Activated CD4-positive, alpha-beta T cell treated with anti-CD3 and anti-CD28 coated beads for 36 hours (primary cell): ENCODE measurements at places on chromosomes 16 and 17. TPM values are rescaled to one million over a fixed set of nuclear protein-coding genes. Genes with fewer than 3 reads are reported as not detected.
A peak's percentile ranks its signal among the peaks of the same experiment; 100 is the strongest.

GRCh38 chr17:49548506-49549310 lies 27.0 kb upstream of the NXPH3 start:
- H3K27me3 ChIP-seq, result peaks cover 4% of the 10 kb centered on the region
- H3K4me3 ChIP-seq, result no peak overlapping the region
- H3K27ac ChIP-seq, result no peak overlapping the region
- peaks cover 5% of the 10 kb centered on the region for H3K36me3 ChIP-seq

- H3K27me3 ChIP-seq, result no peaks in the 10 kb centered on the region
- no peak overlapping the region for H3K27ac ChIP-seq
- no peak for DNase-seq
- H3K4me3 ChIP-seq, result no peak overlapping the region
- H3K36me3 ChIP-seq, result no peaks in the 10 kb centered on the region
- peaks cover 26% of the 10 kb centered on the region for H3K4me1 ChIP-seq
Measured at GRCh38 chr17:9367156-9367555, 208.5 kb downstream of the STX8 start.

Gene NTN3
- total RNA-seq, result not detected

DNA sequence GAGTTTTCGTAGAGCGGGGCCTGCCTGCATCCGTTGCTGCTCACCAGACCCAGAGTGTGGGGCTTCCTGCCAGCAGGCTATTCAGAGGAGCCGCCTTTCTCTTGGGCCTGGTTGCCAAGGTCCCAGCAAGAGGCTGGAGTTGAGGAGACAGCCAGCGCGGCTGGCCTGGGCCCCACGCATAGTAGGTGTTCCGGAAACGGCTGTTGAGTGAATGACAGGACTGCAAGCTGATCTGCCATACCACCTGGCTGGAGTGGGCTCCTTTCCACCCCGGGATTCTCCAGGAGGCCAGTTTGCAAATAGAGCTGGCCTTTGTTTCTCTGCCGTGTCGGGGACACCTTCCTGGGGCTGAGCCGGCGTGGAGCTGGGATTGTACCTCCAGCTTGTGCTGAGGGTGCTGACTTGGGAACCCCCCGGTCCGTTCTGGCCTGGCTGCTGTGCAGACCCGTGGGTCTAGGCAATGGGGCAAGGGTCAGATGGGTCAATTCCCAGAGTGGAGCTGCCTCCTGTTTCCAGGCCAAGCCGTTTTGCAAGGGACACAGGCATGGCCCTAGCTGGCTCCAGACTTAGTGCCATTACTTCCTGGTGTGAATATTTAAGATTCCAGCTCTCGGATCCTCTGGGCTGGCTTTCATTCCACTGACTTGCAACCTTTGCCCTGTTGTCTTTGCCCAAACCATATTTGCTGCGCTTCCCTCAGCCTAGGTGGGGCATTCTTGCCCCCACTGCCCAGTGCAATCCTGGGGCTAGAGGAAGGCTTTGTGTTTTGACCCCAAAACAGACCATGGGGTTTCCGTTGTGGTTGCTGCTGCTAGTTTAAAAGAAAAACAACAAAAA lies 68.8 kb downstream of the CMIP start:
- no peaks in the 10 kb centered on the region for H3K27me3 ChIP-seq
- peaks cover 2% of the 10 kb centered on the region for H3K36me3 ChIP-seq
- no peak for DNase-seq
- H3K27ac ChIP-seq, result no peak overlapping the region
- no peak overlapping the region for H3K4me3 ChIP-seq

Gene C17orf58
- total RNA-seq, result 23.7 TPM

Gene FOXL1
- not detected for total RNA-seq

- H3K27me3 ChIP-seq, result no peaks in the 10 kb centered on the region
- DNase-seq, result no peak
- H3K4me3 ChIP-seq, result no peak overlapping the region
Measured at GRCh38 chr17:74831444-74832146, 28.1 kb downstream of the GRIN2C start.

- H3K27me3 ChIP-seq, result peaks cover 23% of the 10 kb centered on the region
- H3K36me3 ChIP-seq, result no peaks in the 10 kb centered on the region
- H3K4me1 ChIP-seq, result peaks cover 16% of the 10 kb centered on the region
Measured at GRCh38 chr17:37701496-37701898, 43.4 kb downstream of the HNF1B start.

DNA sequence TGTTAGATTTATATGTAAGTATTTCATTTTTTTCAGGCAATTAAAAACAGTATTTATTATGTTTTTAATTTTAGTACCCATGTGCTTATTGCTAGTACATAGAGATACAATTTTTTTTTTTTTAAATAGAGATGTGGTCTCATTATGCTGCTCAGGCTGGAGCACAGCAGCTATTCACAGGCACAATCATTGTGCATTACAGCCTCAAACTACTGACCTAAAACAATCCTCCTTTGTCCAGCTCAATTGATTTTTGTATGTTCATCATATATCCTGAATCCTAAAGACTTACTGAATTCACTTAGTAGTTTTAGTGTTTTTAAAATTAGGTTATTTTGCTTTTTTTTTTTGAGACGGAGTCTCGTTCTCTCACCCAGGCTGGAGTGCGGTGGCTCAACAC lies 26.3 kb downstream of the SPECC1 start:
- no peak for DNase-seq
- H3K27me3 ChIP-seq, result peaks cover 8% of the 10 kb centered on the region
- H3K27ac ChIP-seq, result no peak overlapping the region
- no peaks in the 10 kb centered on the region for H3K36me3 ChIP-seq
- H3K4me1 ChIP-seq, result peaks cover 3% of the 10 kb centered on the region
- H3K4me3 ChIP-seq, result no peak overlapping the region

DNA sequence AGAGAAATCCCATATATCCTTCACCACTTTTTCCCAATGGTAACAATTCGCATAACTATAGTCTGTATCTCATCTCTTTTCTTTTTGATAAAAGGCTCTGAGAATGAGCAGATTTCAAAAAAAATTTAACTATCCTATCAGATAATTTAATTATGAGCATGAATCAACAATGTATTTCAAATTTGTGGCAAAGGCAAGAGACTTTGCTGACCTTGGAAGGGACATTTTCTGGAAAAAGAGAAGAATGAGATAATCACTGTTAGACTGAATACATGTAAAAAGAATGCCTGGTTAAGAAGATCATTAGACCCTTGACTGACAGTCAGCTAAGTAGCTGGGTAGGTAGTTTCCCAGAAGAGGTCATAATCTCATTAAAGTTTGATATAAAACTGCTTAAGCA lies 428.4 kb upstream of the XYLT1 start:
- H3K4me3 ChIP-seq, result no peak overlapping the region
- no peaks in the 10 kb centered on the region for H3K4me1 ChIP-seq
- no peak overlapping the region for H3K27ac ChIP-seq

- H3K27ac ChIP-seq, result no peak overlapping the region
- H3K4me1 ChIP-seq, result peaks cover 18% of the 10 kb centered on the region
- no peak overlapping the region for H3K4me3 ChIP-seq
- no peak for DNase-seq
- H3K36me3 ChIP-seq, result no peaks in the 10 kb centered on the region
- H3K27me3 ChIP-seq, result peaks cover 11% of the 10 kb centered on the region
Measured at GRCh38 chr17:39966771-39967170, 4.0 kb downstream of the GSDMA start.

- H3K4me1 ChIP-seq, result peaks cover 16% of the 10 kb centered on the region
- H3K27ac ChIP-seq, result no peak overlapping the region
- H3K36me3 ChIP-seq, result peaks cover 57% of the 10 kb centered on the region
- no peak overlapping the region for H3K4me3 ChIP-seq
Measured at GRCh38 chr17:67107811-67108775, 63.7 kb downstream of the CACNG1 start.

Gene CCDC154
- 0.70 TPM for total RNA-seq

DNA sequence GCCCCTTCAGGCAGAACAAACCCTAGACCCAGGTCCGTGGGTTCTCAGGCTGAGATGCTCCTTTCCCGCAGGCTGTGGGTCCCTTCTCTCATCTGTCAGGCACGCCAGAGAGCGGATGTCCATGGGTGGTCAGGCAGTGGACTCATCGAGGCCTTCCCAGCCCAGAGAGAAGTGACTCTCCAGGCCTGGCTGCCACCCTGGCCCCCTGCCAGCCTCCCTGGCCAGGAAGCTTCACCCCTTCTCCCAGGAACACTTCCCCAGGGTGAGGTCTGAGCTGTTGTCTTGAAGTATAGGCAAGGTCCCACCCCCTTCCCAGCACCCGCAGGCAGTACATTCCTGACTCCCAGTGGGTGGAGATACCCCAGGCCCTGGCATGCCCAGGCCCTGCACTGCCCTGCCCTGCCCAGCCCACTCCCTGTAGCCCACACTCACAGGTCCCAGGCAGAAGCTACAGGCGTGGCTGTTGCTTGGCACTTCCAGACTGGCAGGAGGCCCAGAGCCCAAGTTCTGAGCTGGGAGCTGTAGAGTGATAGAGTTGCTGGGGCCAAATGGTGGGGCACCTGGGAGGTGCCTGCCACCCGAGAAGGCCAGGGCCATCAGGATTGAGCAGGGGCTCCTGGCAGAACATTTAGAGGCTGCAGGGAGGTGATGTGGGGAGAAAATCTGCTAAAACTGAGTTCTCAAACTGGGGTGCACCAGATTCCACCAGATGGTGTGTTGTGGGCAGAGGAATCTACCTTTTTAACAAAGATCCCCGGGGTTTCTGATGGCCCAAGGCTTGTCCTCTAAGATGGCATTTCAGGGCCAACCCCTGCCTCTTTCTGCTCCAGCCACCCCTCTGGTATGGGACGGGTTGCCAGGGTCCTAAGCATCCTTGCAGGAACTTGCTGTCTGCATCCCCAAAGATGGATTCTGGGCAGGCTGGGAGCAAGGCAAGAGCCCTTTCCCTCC lies 6.7 kb downstream of the ITGA3 start:
- DNase-seq, result no peak
- H3K36me3 ChIP-seq, result no peaks in the 10 kb centered on the region
- no peak overlapping the region for H3K4me3 ChIP-seq
- no peak overlapping the region for H3K27ac ChIP-seq
- H3K27me3 ChIP-seq, result no peaks in the 10 kb centered on the region

- no peak overlapping the region for H3K27ac ChIP-seq
- H3K4me3 ChIP-seq, result no peak overlapping the region
- DNase-seq, result no peak
- peaks cover 2% of the 10 kb centered on the region for H3K27me3 ChIP-seq
- H3K4me1 ChIP-seq, result no peaks in the 10 kb centered on the region
- H3K36me3 ChIP-seq, result no peaks in the 10 kb centered on the region
Measured at GRCh38 chr17:56109836-56110235, 43.4 kb upstream of the ANKFN1 start.

Gene MYH13
- not detected for total RNA-seq

DNA sequence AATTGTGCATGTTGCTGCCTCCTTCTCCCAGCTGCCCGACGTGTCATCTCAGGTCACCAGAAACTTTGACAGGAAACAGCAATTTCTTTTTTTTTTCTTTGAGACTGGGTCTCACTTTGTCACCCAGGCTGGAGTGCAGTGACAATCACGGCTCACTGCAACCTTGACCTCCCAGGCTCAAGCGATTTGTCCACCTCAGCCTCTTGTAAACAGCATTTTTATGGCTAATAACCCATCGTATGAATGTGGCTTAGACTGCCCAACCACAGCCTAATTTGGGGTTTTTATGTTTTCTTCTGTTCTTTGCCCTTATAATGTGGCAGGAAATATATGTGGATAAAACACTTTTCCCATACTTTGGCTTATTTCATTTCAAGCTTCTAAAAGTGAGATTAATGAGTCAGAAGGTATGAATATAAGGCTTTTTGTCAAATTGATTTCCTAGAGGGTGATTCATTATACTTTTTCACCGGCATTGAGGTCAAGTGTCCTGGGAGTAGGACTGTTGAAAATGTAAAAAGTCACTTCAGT lies 31.0 kb upstream of the SLC5A10 start:
- H3K4me1 ChIP-seq, result peaks cover 62% of the 10 kb centered on the region
- peak; percentile 36 for DNase-seq
- peaks cover 43% of the 10 kb centered on the region for H3K36me3 ChIP-seq

DNA sequence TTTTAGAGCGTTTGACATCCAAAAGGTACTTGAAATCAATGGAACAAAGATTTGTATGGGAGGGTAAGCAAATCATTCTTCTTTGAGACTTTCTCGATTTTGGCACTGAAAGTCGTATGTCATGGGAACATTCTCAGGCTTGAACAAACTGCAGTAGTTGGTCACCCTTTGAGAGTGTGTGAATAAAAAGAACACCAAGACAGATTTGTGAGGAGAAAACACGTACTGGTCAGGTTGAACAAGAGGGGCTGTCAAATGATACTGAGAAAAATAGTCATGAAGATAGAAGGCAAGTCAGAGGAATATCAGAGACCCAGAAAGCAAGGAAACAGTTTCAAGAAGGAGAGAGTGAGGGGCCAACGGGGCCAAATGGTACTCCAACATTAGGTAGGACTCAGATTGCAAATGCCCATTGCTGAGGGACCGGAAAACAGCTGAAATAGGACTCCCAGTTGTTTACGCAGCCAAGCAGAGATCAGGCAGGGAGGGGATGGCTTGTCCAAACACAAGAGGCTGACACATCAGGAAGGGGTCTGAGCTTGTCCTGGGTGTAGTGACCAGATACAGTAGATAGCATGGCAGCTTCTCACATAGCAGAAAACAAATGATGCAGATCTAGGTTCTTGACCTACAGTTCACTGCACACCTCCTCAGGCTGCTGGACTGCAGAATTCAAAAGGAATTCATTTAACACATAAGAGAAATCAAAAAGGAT lies 74.5 kb upstream of the MYOCD start:
- no peak overlapping the region for H3K4me3 ChIP-seq
- no peaks in the 10 kb centered on the region for H3K36me3 ChIP-seq
- H3K27ac ChIP-seq, result no peak overlapping the region
- H3K27me3 ChIP-seq, result no peaks in the 10 kb centered on the region

GRCh38 chr16:27725236-27726000 lies 175.5 kb downstream of the KATNIP start:
- H3K27ac ChIP-seq, result no peak overlapping the region
- peaks cover 4% of the 10 kb centered on the region for H3K36me3 ChIP-seq
- no peaks in the 10 kb centered on the region for H3K27me3 ChIP-seq
- H3K4me3 ChIP-seq, result no peak overlapping the region
- no peaks in the 10 kb centered on the region for H3K4me1 ChIP-seq

DNA sequence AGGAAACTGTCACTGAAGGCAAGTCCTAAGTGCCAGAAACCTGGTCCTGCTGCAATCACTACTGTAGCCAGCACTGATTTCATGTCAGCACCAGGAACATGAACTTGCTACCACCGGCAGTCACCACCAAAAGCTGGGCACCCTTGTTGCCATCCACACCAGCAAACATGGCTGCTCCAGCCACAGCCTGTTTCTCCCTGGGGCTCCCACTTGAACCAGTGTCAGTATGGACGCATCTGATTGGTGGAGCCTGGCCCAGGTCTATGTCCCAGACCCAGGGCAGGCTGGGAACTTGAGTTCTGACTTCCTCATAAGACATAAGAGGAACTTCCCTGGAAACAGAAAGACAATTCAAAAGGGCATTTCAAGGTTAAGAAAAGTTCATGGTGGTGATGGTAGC lies 56.5 kb downstream of the COPRS start:
- no peak overlapping the region for H3K4me3 ChIP-seq
- no peaks in the 10 kb centered on the region for H3K27me3 ChIP-seq
- H3K36me3 ChIP-seq, result no peaks in the 10 kb centered on the region
- H3K4me1 ChIP-seq, result no peaks in the 10 kb centered on the region
- no peak overlapping the region for H3K27ac ChIP-seq

Gene NPTX1
- 22.7 TPM for total RNA-seq

- H3K4me1 ChIP-seq, result peaks cover 10% of the 10 kb centered on the region
- H3K27me3 ChIP-seq, result peaks cover 21% of the 10 kb centered on the region
- no peaks in the 10 kb centered on the region for H3K36me3 ChIP-seq
- peak overlapping the region; percentile 32 for H3K4me3 ChIP-seq
- H3K27ac ChIP-seq, result no peak overlapping the region
Measured at GRCh38 chr16:29898135-29898803, 1.1 kb downstream of the SEZ6L2 start.

GRCh38 chr17:68771867-68772515 lies 170.8 kb upstream of the FAM20A start:
- H3K4me3 ChIP-seq, result no peak overlapping the region
- no peak for DNase-seq
- no peak overlapping the region for H3K27ac ChIP-seq
- no peaks in the 10 kb centered on the region for H3K36me3 ChIP-seq
- no peaks in the 10 kb centered on the region for H3K4me1 ChIP-seq

Gene CCDC182
- not detected for total RNA-seq

Gene CHMP1A
- 37.9 TPM for total RNA-seq
